Kasumi-1 (cell line): ENCODE measurements at places on chromosomes 3 and 15.

DNA sequence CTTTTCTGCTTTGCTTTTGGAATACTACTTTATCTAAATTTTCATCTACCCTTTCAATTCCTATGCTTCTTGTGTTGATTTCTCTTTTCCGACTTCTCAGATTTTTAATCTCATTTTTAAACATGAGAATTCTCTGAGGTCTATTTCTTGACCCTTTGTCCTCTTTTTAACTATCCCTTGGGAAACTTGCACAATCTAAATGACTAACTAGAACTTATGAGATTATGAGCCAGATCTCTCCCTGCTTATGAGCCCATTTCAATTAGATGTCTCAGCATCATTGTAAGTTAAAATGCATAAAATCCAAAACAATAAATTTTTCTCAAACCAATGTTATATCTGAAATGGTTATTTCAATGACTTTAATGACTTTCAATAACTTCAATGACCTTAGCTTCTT, 296.9 kb upstream of the AGTR1 start:
- DNase-seq = no peak

DNA sequence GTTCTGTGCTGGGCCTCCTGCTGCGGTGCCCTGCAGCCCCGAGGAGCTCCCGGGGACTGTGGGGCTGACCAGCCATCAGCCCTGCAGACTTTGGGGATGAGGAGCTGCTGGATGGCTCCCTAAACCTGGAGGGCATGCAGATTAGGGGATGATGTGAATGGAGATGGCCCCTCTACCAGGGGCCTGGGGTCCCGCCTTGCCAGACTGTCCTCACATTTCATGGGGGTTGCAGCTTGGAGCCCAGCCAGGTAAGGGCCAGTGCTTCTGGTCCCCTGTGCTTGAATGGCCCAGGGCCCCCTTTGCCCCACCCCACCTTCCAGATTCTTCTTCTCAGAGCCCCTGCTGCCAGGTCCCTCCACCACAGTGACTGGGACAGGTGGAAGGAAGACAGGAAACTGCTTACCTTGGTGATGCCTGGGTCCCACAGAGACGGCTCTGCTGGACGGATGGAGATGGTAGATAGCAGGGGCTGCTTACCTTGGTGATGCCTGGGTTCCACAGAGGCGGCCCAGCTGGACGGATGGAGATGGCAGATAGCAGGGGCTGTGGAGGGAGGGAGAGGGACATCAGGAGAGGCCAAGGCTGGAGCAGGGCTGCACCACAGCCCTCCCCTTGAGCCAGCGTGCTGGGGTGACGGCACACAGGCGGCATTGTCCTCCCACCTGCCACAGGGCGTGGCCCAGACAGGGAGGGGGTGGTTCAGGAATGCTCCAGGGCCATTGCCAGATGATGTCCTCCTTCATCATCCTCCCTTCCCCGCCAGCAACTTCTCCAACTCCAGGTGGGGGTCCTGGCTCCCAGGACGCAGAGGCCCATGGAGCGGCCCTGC, at the start of gene SPTBN5:
Gene SPTBN5, minus strand, starts transcription at position 632 of the 829 bp plus-strand sequence. Its CDS starts 556 bp downstream, at position 76.
- DNase-seq = no peak

DNA sequence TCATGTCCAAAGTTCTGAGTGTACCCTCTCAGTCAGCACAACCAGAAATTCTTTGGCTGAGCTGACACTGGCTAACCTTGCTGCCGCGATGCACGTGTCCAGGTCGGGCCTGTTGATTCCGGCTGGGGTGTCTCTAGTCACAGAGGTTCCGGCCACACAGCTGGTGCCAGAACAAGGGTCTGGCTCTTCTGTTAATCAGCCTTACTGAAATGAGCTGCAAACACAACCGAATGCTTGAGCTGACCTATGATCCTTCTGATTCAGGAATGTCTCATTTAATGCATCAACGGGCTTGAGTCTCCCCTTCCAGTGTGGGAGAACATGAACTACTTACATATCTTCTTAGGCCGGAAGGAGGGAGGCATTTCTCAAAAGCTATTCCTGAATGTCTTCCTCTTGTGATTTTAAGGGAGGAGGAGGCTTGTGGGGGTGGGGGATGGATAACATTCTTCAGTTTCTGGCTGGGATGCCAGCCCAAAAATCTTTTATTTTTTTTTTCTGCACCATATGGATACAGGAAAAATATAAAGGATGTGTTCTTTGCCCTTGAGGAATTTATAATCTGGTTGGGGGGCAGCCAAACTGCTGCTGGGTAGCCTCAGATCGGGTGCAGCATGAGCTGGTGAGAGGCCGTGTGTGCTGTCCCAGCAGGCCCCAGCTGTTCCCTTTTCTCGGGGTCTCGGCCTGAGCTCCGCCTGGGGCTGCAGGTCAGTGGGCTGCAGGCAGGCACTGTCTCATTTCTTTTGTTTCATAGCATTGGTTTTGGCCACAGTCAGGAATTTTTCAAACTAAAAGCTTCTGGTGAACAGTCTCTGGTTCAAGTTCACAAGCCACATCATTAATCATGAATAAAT, 319.1 kb upstream of the TBL1XR1 start:
- no peak for DNase-seq

GRCh38 chr3:153369561-153370374, 207.7 kb downstream of the RAP2B start:
- no peak for DNase-seq

- DNase-seq = no peak
Observed at GRCh38 chr3:42129014-42129953, 38.1 kb downstream of the TRAK1 start.

DNA sequence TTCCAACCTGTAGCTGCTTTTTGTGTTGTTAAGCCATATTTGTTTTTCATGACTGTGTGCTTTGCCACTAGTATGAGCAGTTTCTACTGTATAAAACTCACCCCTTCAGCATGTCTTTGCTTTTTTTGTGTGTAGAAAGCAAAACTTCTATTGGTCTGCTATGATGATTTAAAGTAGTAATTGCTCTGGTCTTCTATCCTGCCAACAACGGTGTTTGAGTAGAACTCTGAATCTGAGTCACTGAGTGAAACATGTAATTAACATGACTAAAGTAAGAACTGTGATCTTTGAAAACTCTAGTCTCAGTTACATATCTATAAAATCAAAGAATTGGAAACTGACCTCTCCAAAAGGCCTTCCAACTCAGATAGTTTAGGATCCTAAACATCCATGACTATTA, 133.6 kb downstream of the TPRG1 start:
- DNase-seq = no peak

GRCh38 chr3:61601831-61602230, 40.5 kb downstream of the PTPRG start:
- DNase-seq = no peak

DNA sequence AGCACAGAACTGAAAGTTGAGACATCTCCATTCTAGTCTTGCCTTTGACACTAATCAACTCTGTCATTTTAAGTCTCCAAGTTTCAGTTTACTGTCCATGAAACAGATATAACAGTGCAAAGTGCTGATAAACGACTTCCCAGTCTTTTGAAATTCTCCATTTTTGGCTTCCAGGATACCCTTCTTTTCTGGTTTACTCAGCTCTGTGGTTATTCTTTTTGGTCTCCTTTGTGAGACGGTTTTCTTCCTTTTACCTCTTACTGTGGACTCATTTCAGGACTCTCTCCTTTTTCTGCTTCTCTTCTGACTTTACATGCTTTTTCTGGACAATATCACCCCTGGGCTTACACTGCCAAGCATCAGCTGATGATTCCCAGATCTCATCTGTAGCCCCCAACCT, 18.9 kb downstream of the SST start:
- no peak for DNase-seq

DNA sequence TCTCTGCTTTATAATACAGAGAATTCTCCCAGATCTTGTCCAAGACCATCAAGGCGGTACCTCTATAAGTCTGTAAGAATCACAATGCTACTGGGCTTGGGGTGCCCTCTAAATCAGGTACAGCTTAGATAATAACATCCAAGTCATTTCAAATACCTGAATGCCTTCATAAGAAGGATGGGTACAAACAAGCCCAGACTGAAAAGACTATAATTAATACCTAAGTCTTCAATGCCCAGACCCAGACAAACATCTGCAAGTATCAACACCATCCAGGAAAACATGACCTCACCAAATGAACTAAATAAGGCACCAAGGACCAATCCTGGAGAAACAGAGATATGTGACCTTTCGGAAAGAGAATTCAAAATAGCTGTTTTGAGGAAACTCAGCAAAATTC, 65.9 kb downstream of the ZMAT3 start:
- no peak for DNase-seq

DNA sequence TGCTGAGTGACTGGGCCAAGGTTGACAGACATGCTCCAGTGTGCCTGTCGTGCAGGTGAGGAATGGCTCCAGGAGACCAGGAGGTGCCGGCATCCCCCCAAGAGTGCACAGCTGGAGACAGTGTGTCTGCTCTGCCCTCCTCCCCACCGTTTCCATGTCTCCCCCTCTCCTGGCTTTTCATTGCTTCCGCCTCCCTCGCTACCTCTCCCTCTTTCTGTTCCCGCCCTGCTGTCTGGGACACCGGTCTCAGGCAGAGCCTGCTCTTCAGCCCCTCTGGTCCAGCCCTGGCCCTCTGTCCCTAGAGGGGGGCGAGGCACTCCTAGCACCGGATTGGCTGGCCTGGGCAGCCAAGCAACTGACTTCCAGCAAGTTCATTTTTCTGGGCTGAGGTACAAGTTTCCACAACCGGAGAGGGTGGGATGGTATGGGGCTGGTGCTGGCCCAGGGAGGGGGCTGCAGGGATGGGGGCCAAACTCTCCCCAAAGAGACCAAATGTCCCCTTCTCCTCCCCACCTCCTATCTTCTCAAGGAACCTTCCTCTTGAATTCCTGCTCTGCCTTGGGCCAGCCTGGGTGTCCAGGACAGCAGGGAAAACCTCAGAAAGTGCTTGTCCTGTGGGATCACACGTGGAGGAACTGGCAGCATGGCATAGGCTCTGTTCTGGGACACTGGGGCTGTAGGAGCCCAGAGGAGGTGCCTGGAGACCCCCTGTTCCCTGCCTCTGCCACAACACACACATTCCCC, 32.6 kb downstream of the PRKCD start:
- no peak for DNase-seq

- DNase-seq = no peak
Observed at GRCh38 chr3:36942638-36943248, 2.1 kb downstream of the TRANK1 start.

DNA sequence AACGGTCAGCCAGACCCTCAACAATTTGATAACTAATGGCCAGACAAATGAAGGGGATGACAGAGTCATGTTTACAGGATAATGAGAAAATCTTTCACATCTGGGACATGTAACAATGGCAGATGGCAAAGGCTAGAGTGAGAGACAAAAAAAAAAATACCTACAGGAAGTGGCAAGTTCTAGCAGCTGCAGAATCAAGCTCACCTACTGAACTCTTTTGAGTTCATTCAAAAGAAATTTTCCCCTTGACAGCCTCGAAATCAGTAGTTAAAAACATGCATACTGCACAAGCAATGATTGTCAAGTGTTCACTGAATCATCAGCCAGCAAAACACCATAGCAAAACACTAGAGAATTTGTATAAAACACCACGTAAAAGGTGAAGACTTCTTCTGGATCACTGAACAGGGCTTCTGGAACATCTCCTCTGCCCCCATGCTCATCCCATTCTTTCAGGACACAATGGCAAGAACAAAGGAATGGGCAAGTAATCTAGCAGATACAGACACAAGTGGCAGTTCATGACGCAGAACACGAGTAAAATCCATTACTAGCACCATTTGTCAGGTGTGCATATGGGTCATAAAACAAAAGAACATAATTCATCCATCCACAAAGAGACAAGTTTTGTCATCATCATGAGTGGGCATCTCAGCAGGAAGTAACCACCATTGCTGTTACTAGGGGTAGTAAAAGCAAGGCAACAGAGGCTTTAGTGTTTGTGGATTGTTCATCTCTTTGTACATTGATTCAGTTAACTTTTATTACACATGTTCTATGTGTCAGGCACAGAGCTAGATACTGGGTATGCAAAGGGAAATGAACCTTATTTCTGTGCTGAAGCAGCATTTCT, 13.8 kb upstream of the KCNMB2 start:
- DNase-seq = no peak

- DNase-seq = no peak
Observed at GRCh38 chr3:123201223-123201556, 553 bp upstream of the SEC22A start.
